NCI-H510A (cell line): ENCODE measurements at places on chromosomes 11 and 22.

DNA sequence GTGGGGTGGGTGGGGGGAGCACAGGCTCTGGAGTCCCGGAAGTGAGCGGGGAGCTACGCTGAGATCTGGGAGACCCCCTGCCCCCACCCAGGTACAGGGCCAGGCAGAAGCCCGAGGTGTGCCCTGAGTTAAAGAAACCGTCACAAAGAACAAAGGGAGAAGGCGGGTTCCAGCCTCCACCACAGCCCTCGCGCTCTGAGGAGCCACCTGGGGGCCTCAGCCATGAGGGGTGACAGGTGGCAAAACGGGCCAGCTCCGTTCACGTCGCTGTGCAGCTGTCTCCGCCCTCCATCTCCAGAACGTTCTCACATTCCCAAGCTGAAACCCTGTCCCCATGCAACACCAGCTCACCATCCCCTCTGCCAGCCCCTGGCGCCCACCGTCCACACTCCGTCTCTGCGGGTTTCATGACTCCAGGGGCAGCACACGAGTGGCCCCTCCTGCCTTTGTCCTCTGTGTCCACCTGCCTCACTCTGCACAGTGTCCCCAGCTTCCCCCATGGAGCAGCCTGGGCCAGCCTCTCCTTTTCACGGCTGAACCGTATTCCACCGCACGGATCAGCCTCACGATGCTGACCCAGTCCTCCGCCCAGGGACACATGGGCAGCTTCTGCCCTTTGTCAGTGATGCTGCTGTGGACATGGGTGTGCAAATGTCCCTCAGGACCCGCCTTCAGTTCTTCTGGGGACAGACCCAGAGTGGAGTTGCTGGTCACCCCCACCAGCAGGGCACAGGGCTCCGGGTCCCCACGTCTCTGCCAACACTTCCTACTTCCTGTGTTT is 1.7 kb upstream of the MUC5B start:
- DNase-seq = no peak

DNA sequence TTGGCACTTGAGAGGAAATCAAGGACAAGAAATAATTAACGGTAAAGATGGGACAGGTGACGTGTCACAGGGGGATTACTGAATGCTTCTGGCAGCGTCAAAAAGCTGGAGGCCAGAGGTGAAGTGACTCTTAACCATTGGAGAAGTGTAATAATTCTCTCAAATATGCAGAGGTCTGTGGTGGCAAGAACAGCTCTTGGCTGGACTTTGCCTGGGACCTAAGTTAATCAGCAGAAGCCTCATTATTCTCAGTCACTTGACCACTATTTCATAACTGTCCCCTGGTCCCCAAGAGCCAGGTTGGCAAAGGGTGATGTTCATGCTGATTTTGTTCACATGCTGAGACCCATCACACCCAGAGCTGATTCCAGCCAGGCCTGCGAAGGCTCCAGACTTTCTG is 72.9 kb downstream of the TIMP3 start:
- no peak for DNase-seq

- no peak for DNase-seq
Observed at GRCh38 chr11:76698321-76699043, 27.9 kb upstream of the LRRC32 start.

DNA sequence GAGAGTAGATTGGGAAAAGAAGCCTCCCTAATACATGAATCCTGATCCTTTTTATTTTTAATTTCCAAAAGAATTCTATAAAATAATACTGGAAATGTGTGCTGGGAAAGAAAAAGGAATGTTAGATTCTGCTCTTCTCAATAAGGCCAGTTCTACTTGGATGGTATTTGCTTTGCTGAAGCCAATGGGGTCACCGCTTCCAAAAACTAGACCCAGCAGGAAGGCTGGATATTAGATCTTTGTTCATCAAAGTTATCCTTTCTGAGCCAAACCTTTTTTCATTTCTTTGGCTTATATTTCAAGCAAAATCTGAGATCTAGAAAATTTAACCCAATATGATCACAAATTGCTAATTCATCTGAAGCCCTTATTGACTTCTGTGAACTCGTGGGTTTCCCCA is 41.4 kb downstream of the SCUBE2 start:
- DNase-seq = no peak

DNA sequence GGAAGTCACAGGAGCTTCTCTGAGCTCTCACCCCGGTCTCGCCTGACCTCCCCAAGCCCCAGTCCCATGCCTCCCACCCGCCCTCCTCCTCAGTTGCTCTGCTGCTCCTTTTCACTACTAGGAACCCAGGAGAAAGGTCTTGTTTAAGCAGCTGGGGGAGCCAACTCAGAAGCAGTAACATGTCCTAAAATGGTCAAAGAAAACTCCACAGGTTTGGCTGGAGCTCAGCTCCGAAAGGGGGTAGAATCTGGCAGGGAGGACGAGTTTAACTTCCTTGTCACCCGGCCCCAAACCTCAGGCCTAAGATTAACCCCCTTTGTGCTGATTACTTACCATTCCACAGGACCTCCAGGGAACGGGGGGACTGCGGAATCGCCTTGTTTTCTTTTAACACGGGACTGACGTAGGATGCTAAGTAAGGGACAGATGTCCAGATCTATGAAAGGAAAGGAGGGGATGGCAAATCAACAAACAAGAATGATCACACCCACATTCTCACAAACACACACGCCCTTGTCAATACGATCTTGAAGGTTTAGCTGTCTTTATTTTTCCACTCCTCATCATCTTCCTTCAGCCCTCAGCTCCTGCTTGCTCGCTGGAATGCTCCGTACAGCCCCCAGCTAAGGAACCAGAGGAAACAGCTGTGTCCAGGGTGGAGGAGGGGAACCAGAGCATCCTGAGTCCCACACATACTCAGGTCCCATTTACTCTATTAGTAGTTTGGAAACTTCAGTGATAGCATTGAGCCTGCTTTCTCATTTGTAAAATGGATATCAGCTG is 13.5 kb downstream of the PCSK7 start:
- no peak for DNase-seq

DNA sequence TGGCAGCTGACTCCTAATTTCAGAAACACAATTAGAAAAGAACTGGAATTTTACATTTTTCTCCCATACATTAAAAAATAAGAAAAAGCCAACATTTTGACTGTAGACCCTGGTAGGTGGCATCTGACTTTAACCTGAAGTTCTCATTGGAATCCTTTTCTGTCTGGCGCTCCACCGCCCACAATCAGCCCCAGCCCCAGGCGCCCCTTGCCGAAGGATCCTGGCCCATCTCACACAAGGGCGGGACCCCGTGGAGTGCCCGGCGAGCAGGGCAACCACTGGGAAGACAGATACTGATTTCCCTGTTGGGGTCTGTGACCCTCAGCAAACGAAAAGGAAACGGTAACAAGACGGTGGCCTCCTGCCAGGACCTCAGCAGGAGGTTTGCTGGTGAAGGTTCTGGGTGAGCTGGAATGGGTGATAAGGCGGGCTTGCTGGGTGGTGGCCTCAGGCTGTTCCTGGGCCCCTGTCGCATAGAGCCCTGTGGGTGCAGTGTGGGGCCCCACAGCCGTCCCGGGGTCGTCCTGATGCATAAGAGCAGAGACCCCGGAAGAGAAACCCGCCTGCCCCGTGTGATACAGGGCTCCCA is 15.7 kb downstream of the TSPO start:
- no peak for DNase-seq

GRCh38 chr11:9459667-9460321 is 1.0 kb upstream of the ZNF143 start:
- no peak for DNase-seq

GRCh38 chr11:73752216-73752867 is 8.5 kb downstream of the RAB6A start:
- DNase-seq = no peak

GRCh38 chr11:43994196-43994595 is 51.8 kb downstream of the C11orf96 start:
- no peak for DNase-seq

DNA sequence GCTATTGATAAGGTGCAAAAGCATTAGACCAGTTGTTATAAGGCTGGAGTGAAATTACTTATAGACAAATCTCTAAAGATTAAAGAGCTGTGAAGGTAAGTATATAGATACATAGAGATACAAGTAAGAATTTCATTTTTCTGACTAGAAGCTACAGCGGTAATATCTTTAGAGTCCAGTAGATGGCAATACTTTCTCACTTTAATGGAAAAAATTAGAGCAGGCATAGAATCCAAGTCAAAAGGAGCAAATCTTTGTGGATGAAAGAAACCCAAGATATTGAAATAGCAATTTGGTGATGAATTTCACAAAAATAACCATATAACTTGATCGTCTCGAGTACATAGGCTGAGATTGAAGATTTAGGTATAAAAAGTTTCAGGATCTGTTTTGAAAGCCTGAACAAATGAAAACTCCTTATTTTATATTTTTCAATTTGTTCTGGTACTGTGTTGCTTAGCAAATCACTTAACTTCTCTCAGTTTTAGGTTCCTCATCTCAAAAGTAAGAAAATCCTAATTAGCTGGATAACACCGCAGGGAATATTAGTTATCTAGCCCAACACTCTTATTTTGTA is 81.9 kb downstream of the UVRAG start:
- no peak for DNase-seq

DNA sequence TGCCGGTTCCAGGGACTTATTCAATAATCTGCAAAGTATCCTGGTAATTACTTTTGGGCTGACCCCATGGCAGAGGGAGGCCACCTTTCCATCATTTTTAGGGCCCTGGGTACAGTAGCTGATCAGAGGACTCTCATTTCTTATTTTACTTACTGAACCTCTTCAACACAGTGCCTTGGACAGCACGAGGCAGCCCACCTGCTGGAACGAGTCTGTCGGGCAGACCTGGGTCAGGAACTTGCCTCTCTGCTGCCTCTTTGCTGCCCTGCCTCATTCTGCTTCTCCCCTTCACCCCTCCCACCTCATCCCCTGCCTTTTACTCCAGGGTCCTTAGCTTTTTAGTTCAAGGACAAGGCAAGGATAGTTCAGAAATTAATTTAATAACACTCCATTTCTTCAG is 204.5 kb downstream of the CSNK2A3 start:
- DNase-seq = no peak

- no peak for DNase-seq
Observed at GRCh38 chr11:5204787-5205186, 4.3 kb upstream of the OR51V1 start.

DNA sequence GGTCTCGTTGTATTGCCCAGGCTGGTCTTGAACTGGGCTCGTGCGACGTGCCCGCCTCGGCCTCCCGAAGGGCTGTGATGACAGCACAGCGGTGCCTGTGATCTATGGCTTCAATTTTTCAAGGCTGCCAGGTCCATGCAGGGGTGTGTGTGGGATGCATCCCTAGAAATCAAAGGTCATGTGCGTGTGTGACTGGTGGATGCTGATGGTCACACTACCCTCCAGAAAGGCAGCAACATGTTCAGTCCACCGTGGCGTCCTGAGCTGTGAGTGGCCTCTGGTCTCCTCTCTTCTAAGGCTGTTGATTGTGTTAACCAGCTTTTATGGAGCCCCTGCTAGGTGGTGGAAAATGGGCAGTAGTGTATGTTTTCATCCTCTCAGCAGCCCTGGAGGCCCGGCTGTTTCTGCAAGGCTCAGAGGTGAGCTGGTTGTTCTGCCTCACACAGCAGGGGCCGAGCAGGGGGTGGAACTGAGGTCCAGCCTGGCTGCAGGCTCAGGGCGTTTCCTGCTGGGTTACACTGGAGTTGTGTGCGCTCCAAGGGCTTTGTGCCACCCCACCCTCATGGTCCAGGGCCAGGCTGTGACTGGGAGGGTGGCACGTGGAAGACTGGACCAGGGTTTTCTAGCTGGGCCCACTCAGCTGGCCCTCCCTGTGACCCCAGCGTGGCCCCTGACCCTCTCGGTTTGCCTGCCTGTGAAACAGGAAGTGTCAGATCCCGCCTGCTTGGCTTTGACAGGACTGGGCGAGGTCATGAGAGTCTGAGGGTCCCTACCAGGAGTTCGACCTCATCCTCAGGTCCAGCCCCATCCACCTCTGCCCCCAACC is 7.7 kb downstream of the BIK start:
- no peak for DNase-seq

DNA sequence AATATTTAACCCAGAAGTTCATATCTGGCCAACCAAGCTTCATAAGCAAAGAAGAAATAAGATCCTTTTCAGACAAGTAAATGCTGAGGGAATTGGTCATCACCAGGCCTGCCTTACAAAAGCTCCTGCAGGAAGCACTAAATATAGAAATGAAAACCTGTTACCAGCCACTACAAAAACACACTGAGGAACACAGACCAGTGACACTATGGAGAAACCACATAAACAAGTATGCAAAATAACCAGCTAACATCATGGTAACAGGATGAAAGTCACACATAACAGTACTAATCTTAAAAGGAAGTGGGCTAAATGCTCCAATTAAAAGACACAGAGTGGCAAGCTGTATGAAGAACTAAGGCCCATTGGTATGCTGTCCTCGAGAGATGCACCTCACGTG is 311.4 kb downstream of the DYNC2H1 start:
- DNase-seq = no peak

DNA sequence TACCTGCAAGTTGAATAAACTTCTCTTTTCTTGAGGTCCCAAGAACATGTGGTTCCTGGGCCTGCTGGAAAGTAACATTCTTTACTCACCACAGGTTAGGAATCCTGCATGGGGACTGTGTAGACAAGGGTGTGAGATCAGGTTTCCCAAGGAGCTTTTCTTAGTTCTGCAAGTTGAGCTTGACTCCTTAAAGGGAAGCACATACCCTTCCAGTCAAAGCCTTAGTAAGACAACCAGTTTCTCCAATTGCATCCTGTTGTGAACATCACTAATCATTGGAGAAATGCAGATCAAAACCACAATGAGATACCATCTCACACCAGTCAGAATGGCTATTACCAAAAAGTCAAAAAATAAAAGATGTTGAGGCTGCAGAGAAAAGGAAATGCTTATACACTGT is 48.3 kb upstream of the PAK1 start:
- no peak for DNase-seq

DNA sequence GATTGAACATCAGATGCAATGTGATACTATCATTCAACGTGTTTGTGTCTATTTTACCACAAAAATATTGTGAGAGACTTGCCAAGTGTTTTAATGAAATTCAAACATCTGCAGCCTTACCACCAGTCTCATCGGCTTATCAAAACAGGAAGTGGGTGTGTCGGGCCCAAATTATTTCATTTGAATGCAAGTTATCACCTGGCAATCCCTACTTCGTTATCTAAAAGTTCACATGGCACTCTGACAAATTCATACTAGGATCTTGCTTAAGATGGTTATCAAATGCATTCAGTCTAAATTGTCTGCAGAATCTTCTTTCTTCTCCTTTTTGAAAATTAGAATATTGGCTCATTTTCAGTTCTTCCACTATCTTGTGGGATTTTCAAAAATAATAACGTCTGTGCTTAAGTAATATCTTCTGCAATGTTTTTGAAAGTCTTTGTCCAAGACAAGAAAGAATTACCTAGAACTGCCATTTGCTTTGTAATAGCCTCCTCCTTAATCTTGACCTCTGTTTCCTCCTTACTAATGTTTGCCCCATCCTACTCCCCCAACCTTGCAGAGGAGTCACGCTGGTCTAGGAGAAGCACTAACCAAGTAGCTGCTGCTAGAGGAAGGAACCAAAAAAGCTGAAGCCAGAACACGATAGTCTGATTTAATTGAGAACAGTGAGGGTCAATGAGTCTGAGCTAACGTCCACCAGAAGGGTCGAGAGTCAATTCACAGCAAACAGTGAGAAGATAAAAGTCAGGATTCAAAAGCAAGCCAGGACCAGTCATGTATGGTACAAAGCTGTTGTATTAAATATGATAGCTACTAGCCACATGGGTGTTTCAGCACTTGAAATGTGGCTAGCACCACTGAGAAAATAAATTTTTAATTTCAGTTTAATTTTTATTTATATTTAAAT is 10.2 kb upstream of the BIRC3 start:
- no peak for DNase-seq

- DNase-seq = no peak
Observed at GRCh38 chr11:117269856-117270255, 21.3 kb upstream of the BACE1-AS start.
